Stimulated activated CD8-positive, alpha-beta memory T cell treated with anti-CD3 and anti-CD28 coated beads, Interleukin-7, amount 100 ng/mL, for 1 hour (primary cell): ENCODE measurements at places on chromosomes 7 and 10.

GRCh38 chr10:67861750-67862432 is 22.6 kb upstream of the SIRT1 start:
- no peak for DNase-seq

- no peak for DNase-seq
Observed at GRCh38 chr10:110764378-110764777, 107.3 kb upstream of the PDCD4 start.

- no peak for DNase-seq
Observed at GRCh38 chr10:113603057-113603777, 50.4 kb downstream of the HABP2 start.

- no peak for DNase-seq
Observed at GRCh38 chr10:11112718-11113117, 95.0 kb downstream of the CELF2 start.

- no peak for DNase-seq
Observed at GRCh38 chr10:87660484-87661133, 931 bp downstream of the PAPSS2 start.

DNA sequence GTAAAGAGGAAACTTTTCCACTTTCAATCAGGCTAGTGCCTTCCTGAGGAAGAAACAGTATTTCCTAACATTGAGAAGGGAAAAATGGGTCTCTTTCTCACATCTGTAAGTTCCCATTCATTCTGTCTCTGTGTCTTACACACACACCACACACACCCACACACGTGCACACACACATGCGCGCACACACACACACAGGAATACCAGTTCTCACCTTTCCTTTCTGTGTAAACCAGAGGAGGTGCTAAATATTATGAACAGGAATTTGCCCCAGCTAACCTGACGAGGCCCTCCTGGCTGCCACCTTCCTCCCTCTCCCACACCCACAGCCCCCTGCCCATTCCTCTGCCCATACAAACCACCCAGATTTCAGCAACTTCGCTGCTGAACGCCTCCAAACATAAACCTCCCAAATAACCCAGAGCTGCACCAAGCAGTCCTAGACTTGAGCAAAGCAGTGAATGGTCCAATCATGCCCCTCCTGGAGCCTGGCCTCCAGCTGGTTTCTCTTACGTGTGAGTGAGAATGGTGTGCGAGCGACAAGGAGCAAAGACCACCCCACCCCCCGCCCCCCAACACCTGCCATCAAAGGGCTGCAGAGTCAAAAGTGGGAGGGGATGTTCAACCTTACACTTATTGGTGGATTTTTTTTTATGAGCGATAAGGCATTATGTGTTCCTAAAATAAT is 190.5 kb downstream of the HECW1 start:
- DNase-seq = no peak

DNA sequence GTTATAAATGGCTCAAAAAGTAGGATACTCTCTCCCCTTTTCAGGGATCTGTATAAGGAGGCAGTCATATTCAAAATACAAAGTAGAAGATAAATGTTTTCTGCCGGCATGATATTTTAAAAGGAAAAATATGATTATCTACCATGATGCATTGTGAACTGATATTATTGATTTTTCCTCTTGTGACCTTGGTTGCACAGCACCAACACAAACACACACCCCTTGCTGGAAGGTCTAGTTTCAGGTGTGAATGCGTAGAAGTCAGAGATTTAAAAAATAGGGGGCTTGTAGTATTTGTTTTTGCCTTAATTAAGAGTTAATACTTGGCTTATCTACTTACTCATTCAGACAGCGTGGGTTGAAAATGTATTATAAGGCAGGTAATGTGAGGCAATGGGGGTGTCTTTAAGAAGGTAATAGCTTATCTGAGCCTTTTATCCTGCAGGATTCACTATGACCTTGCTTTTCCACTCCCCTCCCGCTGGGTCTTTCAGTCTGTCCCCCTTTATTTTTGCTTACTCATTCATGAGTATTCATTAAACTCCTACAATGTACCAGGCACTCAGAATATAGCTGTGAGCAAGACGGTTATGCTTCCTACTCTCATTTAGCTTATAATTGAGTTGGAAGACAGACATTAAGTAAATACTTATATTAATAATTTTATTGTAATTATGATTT is 390.6 kb downstream of the SDK1 start:
- DNase-seq = no peak

- no peak for DNase-seq
Observed at GRCh38 chr10:7559386-7559785, 107.4 kb downstream of the ITIH5 start.

GRCh38 chr7:35694161-35694783 is 663 bp downstream of the HERPUD2 start:
- no peak for DNase-seq

DNA sequence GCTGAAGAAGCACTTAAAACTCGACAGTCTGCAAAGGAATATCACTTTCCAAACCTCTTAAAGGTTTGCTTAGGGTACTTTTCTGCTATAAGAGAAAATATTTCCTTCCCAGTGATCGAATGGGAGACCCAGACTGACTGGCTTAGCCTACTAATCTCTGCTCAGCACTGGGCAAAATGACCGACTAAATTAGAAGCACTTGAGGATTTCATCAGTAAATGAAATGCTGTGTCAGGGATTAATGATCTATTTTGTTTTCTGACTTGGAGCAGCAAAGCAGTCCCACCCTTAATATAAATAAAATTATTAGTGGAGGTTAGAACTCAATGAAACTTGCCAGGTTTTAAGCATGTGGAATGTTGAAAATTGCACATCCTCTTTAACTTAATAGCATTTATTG is 411.6 kb downstream of the NEBL start:
- no peak for DNase-seq

GRCh38 chr10:15344876-15345285 is 26.2 kb downstream of the FAM171A1 start:
- DNase-seq = no peak

DNA sequence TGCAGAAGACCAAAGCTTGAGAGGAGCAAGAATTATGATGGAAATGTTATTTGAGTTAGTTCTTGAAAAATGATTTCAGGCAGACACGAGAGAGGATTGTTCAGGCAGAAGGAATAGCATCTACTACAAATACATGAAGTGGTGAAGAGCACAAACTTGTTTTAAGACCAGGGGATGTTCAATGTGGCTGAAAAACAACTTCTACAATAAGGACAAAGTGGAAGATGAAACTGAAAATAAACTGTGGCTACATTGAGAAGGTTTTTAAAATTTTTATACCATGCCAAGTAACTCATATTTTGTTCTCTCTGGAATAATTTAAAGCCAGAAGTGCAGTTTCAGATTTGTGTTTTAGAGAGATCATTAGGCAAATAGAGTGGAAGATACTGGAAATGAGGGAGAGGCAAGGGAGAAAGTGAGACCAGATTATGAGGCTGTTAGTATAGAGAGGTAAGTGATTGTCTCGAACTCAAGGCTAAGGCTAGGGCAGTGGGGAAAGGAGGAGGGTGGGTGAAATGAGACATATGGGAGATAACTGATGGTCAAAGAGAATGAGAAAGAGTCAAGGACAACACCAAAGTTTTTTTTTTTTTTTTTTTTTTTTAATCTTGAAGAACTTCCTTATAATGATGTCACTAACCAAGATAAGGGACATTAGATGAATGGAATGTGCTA is 115.4 kb downstream of the MDFIC start:
- DNase-seq = no peak

GRCh38 chr7:4856336-4857057 is 5.3 kb downstream of the PAPOLB start:
- no peak for DNase-seq

DNA sequence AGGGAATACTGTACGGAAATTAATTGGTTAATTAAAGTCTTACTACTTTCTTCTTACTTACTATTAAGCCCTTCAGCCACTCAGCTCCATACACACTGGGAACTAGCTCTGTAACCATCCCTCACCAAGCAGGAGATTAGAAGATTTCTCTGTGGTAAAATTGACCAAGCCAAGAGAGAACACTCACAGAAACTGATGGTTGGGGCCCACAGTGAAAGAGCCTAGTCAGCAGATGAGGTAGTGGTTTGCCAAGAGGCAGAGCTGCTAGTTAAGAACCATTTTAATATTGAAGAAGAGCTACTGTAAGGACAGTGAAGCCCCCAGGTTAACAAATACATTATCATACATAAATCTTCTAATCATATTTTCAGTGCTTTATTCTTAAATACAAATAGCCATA is 21.8 kb upstream of the C10orf53 start:
- DNase-seq = no peak

DNA sequence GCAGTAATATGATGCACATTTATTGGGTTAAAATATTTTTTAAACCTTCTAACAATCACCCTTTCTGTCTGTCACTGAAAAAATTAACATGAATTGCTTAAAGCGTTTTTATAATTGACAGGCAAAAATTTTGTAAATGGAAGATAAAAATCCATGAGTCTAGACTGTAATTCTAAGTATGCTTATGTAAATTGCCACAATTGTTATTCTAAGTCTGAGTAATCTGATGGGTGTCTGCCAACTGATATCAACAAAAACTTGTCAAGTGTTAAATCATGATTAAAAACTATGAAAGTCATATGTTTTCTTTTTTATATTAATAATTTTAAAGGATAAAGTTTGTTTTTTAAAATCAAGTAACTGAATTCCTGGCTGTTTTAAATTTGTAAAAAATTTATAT is 208.2 kb downstream of the CDK14 start:
- no peak for DNase-seq

GRCh38 chr10:1390200-1390599 is 334.0 kb downstream of the WDR37 start:
- no peak for DNase-seq

GRCh38 chr10:70967591-70968587 is 79.5 kb upstream of the PCBD1 start:
- DNase-seq = no peak

DNA sequence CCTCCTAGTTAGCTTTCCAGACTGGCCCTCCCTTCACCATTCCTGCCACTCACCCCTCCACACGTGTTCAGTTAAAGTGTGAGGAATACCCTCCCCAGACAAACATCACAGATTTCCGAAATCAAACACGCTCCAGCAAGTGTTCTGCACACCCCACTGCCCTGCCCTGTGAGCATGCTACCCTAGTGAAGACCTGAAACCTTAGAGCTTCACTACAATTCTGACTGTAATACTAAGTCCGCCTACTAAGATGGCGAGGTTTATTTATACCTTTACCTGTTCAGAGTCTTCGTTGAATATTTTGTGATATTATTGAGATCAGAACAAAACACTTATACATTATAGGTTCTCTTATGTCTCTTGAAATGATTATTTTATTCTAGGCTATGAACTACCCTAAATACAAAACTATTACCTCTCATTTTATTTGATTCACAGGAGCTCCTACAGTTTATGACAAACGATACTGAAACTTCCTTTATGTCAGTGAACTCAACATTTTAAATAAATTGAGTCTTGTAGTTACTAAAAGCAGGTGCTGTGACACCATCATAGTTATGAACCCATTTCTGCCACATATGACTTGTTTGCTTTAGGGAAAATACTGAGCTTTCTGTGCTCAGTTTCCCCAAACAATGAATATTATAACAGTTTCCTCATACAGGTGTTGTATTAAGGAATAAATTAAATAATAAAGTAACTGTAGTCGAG is 8.6 kb downstream of the SCIN start:
- no peak for DNase-seq

DNA sequence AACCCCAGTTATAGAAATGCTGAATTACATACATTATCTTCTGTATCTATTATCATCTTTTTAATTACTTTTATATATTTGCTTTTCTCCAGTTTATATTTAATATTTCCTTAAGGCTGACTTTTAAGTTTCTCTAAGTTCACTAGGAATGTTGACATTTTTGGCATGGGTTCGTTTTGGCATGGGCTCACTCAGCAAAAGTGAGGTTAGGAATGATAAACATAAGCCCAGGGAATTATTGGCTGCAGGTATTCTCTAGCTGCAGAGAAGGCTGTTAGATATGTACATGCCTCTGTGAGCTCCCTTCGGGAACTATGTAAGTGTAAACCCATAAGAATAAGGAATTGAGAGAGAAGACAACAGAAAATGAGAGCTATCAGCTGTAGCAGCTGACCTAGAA is 63.6 kb upstream of the RAB18 start:
- DNase-seq = no peak

DNA sequence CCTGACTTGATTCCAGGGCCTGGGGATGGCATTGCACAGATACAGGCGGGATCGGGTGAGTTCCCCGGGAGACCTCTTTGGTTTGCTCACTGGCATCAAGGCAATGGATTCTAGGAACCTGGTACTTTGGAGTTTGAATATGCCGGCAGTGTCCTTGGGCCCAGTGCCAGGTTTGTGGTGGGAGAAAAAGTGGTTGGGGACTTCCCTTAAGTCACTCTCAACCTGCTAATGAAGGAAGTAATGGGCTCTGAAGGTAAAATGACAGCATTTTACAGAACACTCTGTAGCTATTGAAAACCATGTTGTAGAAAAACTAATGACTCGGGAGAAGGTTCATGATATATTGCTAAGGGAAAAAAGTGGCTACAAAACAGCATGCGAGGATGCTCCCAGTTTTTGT is 129.9 kb downstream of the CFAP58 start:
- no peak for DNase-seq

GRCh38 chr7:34044734-34045353 is 139.5 kb downstream of the BMPER start:
- DNase-seq = no peak

GRCh38 chr10:26566525-26567350 is 128.6 kb downstream of the APBB1IP start:
- no peak for DNase-seq
